Activated naive CD4-positive, alpha-beta T cell (primary cell): ENCODE measurements at places on chromosomes 3 and 15.

DNA sequence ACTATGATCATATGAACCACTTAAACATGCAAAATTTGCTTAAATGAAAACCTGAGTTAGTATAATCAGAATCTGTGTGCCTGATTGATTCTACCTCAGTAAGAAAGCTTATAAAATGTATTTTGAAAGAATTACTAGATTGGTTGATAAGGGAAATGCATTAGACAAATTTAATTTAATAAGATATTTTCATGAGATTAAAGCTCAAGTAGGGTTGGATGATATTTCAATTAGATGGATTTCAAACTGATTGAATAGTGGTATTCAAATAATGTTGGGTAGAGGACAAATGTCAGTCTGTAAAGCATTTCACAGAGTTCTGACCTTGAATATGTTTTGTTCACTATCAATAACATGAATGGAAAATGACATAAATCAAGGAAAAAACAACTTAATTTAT, 780.4 kb upstream of the ALCAM start:
- no peak for DNase-seq

- no peak for DNase-seq
Measured at GRCh38 chr3:141525814-141526213, 39.0 kb downstream of the RASA2 start.

DNA sequence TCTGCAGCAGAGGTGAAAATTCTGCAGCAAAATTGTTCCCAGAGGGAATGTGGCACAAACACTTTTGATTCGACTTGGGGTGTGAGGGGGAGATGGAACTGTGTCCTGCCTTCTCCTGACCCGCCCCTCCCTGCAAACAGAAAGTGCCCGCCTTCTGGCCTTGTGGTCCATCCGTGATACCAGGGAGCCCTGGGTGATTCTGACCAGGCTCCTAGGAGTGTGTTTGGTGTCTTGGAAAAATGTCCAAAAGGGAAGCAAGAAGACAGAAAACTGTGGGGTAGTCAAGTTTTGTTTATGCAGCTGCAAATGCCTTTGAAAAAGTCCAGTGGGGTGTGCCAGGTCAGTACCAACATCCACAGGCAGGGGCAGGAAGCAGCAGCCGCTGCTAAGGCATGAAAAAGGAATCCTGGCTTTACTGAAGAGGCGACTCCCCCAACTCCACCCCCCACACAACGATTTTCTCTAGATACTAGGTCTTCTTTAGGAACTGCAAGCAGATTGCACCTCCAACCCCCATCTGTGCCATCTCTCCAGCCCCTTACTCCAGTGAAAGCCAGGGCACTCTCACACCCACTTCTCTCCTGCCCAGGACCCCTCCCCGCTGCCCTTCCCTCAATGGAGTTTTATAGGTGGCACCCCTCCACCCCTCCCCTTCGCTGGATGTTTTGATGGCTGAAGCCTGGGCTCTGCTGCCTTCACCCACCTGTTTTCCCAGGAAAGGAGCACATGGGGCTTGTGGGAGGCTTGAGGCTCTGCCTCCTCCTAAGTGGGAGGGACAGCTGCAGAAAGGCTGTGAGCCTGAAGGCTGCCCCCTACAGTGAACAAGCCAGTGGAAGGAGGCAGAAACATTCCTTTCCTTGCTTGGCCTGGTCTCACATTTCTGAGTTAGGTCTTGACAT, 82.4 kb upstream of the HERC1 start:
- no peak for DNase-seq

GRCh38 chr15:55279746-55280351, 9.8 kb downstream of the RAB27A start:
- DNase-seq, result no peak

DNA sequence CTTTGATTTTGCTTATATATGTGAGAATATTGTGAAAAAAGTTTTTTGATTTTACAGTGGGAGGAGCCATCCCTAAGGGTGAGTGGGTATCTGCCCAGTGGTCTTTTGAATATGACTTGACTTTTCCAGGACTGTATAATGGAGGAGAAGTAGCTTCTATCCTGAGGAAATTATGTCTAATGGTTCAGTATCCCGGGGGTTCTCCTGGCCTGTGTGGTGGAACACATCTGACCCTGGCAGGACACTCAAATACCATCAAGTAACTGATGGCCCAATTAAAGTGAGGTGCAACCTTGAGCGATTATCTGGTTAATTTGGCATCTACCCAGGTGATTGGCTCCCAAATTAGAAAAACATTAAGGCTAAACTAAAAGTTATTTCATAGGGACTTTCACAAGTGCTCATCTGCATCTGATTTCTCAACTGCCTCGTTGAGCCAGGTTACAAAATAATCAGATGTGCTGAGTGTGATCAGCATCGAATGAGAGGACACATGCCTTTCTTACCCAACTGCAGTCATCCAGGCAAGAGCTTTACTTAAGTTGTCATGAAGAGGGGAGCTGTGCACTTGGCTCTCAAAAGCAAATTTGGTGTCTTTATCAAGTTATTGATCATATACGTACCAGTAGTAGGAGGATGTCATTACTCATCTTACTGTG, 201.4 kb downstream of the IL5RA start:
- DNase-seq, result no peak

GRCh38 chr15:58147171-58147611, 9.0 kb downstream of the AQP9 start:
- no peak for DNase-seq

GRCh38 chr15:87045746-87046145, 966.1 kb downstream of the AGBL1 start:
- DNase-seq, result no peak

DNA sequence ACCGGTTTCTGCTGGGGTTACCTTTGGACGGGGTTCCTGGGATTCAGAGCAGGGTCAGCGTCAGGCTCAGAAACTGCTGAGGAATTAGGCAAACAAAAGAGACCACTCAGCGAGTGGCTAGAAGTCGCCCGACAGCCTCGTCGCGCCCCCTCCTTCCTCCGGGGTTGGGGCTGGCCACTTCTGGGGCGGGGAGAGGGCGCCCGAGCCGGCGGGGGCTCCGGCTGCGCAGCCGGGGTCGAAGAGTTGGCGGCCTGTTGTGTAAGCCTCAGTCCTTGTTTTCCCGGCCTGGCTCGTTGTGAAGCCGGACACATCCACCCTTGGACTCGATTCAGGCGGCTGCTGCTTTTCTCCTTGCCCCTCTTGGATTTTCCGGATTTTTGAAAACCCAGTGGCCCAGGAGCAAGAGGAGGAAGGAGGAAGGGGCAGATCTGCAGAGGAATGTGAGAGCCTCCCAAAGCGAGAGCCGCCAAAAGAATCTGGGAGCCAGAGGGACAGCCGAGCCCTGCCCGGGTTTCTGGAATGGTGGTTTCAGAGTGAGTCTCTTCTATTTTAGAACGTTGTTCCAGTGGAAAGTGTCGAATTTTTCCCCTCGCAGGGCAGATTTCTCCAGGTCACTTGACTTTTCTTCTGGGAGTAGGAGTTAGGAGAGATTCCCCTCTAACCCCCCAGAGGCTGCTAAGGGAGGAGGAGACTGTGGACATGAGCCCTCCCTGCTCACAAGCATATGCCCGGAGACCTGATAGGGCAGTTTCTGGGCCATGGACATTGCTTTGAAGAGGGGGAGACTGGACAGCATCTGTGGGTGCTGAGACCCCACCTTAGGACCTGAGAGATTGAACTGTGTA, 666 bp downstream of the SNX33 start:
- no peak for DNase-seq

DNA sequence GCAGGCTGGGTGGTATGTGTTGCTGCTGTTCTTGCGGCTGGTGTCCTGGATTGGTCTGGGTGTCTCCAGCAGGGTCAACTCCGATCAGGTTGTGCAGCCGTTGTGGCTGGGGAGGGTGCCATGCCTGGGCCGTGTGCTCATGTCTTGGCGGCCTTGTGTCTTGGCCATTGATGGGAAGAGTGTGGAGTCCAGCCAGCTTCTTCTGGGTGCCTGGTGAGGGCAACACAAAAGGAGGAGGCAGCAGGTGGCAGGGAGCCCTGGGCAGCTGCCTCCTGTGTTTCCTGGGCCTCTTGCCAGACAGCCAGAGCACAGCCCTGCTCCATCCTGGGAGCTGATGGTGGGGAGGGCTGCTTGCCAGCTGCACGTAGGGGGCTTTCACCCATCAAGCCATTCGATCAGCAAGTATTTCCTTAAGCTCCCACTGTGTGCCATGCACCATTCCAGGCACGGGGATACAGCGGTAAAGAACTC, 4.3 kb downstream of the CHAC1 start:
- no peak for DNase-seq

GRCh38 chr3:190059242-190059590, 61.5 kb downstream of the P3H2 start:
- DNase-seq, result no peak
